ENCODE measurements at places on chromosomes 1 and 21. TPM values are rescaled to one million over a fixed set of nuclear protein-coding genes. Genes with fewer than 3 reads are reported as not detected.

The IFNAR2 gene
- total RNA-seq = 16.5 TPM

DNA sequence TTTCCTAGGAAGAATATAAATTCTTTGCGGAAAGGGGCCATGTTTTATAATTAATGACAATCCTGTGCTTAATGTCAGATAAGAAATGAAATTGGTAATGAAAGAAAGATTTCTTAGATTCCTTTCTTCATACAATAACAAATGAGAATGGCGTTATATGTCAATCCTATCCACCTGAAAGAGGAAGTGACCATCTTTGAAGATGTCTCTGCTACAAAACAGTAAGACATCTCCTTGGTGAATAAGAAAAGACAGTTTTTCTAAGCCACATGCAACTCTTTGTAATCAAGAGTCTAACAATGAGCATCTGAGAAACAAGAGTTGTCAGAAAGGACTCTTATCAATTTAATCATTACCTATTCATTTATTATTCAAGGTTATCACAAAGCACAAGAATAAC lies 286.0 kb downstream of the VAV3 start:
- no peak overlapping the region for H3K4me3 ChIP-seq
- H3K4me1 ChIP-seq = no peaks in the 10 kb centered on the region
- no peak overlapping the region for H3K27ac ChIP-seq
- DNase-seq = no peak
- H3K36me3 ChIP-seq = no peaks in the 10 kb centered on the region

DNA sequence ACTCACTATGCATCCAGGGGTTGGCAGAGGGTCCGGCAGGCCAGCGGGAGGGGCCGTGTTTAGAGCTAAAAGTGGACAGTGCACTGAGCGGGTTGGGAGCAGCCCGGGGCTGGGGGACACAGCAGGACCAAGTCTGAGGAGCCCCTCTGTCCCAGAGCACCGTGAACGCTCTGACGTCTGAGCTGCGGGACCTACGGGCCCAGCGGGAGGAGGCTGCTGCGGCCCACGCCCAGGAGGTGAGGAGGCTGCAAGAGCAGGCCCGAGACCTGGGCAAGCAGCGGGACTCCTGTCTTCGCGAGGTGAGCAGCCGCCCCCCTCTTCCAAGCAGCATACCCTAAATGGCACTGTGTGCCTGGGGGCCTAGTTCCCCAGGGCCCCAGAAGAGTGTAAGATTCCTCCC lies 25.8 kb downstream of the MFAP2 start:
- H3K36me3 ChIP-seq = no peaks in the 10 kb centered on the region
- DNase-seq = no peak
- no peak overlapping the region for H3K27ac ChIP-seq
- H3K27me3 ChIP-seq = no peaks in the 10 kb centered on the region
- no peaks in the 10 kb centered on the region for H3K4me1 ChIP-seq

DNA sequence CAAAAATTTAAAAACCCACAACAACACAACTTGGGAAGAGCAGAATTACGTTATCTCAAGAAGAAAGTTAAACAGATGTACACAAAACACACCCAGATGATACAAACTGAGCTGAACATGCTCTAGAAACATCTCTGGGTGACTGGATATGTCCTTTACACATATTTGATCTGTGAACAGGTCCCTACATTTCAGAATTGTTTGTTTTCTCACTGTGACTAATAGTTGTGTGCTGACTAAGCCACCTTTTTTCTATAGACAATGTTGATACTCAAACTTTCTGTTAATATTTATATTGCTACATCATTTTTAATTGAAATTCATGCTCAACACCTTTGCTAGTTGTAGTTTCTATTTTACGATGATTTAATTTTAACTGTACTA lies 1.0 kb upstream of the F11R start:
- H3K36me3 ChIP-seq = no peaks in the 10 kb centered on the region
- H3K27ac ChIP-seq = no peak overlapping the region
- peaks cover 45% of the 10 kb centered on the region for H3K27me3 ChIP-seq
- peaks cover 20% of the 10 kb centered on the region for H3K4me1 ChIP-seq
- peak overlapping the region; percentile 83 for H3K4me3 ChIP-seq

- no peak overlapping the region for H3K4me3 ChIP-seq
- H3K4me1 ChIP-seq = peaks cover 6% of the 10 kb centered on the region
- no peak overlapping the region for H3K27ac ChIP-seq
- H3K27me3 ChIP-seq = no peaks in the 10 kb centered on the region
Observed at GRCh38 chr1:193697115-193697762, 510.8 kb upstream of the B3GALT2 start.

DNA sequence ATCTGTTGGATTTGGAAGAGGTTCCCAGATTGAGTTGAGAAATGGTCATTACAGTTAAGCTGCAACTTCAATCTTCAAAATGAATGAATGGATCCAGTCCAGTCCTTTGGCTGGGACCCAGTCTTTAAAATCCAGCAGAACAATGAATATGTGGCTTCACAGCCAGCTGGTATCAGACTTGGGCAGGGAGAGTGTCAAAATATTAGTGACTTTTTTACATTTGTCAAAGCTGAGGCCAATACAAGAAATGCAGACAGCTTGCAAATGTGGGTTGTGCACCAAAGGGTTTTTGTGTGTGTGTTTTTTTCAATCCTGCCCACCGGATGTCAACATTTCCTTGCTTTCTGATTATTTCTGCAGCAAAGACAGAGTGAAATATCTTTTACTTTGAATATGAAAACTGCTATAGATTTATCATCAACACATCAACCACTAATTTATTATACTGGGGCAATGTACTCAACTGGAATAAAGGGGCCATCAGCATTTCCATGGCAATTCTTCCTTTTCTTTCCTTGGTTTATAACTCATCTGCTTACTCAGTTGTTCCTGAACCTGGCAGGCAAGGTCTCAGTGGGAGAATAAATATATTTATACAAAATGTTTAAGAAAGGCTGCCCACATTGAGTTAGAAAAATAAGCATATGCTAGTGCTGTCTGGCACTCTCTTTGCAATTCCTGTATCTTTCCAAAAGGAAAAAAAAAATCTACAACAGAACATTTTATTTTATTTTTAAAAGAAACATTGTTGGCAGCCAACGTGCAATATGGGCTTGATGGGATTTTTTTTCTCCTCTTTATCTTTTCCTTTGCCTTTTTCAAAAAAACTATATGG lies 491.6 kb upstream of the C1orf87 start:
- no peak overlapping the region for H3K4me3 ChIP-seq
- DNase-seq = no peak
- peak overlapping the region; percentile 45 for H3K27ac ChIP-seq

The GPR25 gene
- not detected for total RNA-seq

DNA sequence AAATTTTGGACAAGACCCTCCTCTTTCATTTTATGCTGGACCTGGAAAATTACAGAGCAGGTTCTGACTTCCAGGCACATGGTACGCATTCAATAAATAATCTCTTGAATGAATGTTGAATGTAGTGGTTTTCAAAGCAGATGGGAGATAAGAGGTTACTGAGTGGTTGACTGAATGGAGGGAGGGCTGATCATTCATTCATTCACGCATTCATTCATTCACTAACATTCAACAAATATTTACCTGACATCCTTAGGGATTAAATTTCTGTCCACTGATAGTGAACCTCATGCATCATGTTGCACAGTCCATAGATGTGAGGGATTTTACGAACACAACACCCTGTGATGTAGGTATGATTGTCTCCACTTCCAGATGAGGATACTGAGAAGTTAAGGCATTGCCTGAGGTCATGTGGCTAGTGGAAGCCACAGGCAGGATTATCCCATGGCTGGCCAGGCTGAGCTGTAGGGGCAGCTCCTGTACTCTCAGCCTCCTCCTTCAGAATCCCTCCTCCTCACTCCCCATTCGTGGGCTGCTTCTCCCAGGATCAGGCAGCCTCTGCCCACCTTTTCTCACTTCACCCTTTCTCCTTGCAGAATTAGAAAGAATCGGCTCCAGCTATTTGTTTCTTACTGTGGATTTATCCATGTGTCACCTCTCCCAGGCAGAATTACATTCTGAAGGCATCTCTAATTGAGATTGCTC lies 48.4 kb upstream of the ATP5PO start:
- H3K27ac ChIP-seq = no peak overlapping the region
- H3K36me3 ChIP-seq = peaks cover 8% of the 10 kb centered on the region
- H3K27me3 ChIP-seq = no peaks in the 10 kb centered on the region

- H3K27ac ChIP-seq = no peak overlapping the region
- peaks cover 20% of the 10 kb centered on the region for H3K4me1 ChIP-seq
- no peak for DNase-seq
- H3K4me3 ChIP-seq = no peak overlapping the region
- no peaks in the 10 kb centered on the region for H3K36me3 ChIP-seq
- no peaks in the 10 kb centered on the region for H3K27me3 ChIP-seq
Observed at GRCh38 chr1:87953732-87954344, 625.2 kb downstream of the LMO4 start.

The CCDC181 gene
- 0.90 TPM for total RNA-seq

The SLC45A1 gene
- total RNA-seq = 2.9 TPM

DNA sequence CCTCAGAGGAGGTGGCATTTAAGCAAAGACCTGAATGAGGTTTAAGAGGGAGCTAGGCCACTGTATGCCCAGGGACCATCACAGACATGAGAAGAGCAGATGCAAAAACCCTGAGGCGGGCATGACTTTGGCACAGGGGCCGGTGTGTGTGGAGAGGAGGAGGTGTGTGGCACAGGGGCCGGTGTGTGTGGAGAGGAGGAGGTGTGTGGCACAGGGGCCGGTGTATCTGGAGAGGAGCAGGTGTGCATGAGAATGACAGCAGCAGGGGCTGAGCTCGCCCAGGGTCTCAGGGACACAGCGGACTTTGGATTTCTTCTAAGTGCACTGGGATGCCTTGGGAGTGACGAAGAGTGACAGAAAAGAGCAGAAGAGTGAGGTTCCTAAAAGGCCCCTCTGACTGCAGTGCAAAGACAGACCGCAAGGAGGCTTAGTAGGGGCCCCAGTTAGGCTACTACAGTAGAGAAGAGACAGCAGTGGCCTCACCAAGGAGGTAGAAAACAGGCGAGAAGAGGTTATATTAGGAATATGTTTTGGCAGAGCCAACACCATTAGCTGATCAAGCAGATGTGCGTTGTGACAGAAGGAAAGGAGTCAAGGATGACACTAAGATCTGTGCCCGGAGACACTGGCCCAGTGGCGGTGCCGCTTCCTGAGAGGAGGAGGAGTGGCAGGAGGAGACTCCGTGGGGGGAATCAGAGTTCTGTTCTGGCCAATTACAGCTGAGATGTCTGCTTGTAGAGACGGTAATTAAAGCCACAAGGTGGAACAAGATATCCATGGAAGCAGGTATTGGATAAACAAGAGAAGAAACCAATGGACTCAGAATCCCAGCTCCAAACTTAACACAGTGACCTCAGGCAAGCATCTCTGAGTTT lies 18.4 kb downstream of the ZBTB17 start:
- no peak for DNase-seq
- no peaks in the 10 kb centered on the region for H3K27me3 ChIP-seq
- peak overlapping the region; percentile 43 for H3K27ac ChIP-seq
- peaks cover 52% of the 10 kb centered on the region for H3K4me1 ChIP-seq

The FCRL2 gene
- not detected for total RNA-seq

DNA sequence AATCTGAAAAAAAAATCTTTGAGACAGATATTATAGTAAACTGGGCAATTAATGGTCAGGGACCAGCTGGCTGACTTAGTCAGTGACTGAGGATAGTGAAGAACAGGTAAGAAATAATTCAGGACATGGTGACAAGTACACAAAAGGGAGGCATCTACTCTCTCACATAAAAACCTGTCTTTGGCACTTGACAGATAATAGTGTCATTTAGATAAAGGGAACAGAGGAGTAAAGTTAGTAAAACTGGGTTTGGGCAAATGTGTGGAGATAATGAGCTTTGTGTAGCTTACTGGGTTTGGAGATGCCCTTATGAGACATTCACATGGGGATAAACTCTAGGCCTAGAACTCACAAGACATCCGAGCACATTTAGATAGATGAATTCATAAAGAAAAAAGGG lies 4.0 kb downstream of the SSX2IP start:
- H3K36me3 ChIP-seq = no peaks in the 10 kb centered on the region
- H3K4me1 ChIP-seq = peaks cover 30% of the 10 kb centered on the region
- DNase-seq = no peak
- no peak overlapping the region for H3K4me3 ChIP-seq
- H3K27me3 ChIP-seq = no peaks in the 10 kb centered on the region

DNA sequence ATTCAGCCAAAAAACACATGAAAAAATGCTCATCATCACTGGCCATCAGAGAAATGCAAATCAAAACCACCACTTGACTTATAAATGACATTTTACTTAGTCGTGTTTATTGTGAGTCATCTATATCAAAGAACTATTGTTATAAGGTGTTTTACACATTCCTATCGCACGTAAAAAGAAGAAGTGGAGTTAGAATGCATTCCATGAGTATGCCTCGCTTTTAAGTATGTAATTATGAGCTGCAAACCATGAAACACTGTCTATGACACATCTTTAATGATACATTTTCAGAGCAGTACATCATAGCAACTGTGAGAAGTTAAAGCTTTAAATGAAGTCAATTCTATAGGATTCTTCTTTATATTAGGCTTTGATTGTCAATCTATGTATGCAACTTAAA lies 614.3 kb upstream of the ADAMTS5 start:
- no peak overlapping the region for H3K27ac ChIP-seq
- no peaks in the 10 kb centered on the region for H3K27me3 ChIP-seq
- peaks cover 7% of the 10 kb centered on the region for H3K4me1 ChIP-seq
- H3K4me3 ChIP-seq = no peak overlapping the region

The DAB1 gene
- 0.12 TPM for total RNA-seq

The SPRR2B gene
- total RNA-seq = not detected

DNA sequence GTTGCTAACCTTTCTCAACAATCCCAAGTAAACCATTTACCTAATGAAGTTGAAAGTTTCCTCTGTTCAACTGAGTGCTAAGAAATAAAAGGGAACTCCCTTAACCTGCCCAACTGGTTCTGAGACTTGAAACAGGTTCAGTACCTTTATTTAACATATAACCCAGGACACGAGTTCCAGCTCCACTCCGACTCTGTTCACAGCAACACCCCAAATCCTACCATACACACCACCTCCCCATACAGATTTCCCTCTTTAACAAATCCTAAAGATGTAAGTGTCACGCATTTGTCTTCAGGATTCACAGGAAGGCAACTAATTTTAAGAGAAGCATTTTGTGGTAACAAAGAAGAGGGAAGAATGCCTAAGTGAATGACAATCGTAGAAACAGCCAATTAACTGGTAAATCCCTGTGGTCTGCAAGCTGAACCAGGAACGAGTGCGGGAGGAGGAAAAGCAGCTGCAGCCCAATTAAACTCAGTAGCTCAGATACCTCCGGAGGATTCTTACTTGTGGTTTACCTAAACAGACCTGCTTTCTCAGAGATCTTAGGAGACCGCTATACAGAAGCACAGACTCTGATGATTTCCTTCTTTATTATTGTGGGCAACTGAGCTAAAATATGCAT lies 134.5 kb upstream of the MAGI3 start:
- H3K4me3 ChIP-seq = no peak overlapping the region

The S100A7 gene
- not detected for total RNA-seq

The RNF186 gene
- not detected for total RNA-seq

GRCh38 chr1:170663404-170664092 lies 383 bp upstream of the PRRX1 start:
- peak overlapping the region; percentile 86 for H3K4me3 ChIP-seq
- H3K27me3 ChIP-seq = no peaks in the 10 kb centered on the region
- peaks cover 51% of the 10 kb centered on the region for H3K4me1 ChIP-seq

DNA sequence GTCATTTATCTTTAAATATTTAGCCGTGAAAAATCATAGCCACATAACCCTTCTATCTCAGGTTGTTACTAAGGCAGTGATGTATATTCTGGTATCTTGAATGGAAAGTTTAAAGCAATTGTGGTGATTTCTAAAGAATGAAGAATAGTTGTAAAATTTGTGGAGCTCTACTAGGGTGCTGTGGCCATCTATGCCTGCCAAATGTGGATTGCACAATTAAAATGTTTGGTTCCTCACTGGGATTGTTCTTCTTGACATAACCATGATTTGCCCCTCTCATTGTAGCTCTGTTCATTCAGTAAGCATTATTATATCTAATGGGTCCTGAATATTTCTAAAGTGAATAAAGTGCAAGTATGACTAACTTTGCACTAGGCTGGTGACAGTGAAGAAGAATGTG lies 50.1 kb downstream of the AK4 start:
- H3K4me1 ChIP-seq = peaks cover 53% of the 10 kb centered on the region
- peak overlapping the region; percentile 3 for H3K27ac ChIP-seq
- DNase-seq = no peak
- H3K27me3 ChIP-seq = no peaks in the 10 kb centered on the region
- H3K36me3 ChIP-seq = peaks cover 17% of the 10 kb centered on the region
